ENCODE measurements at places on chromosomes 11 and 22. TPM values are rescaled to one million over a fixed set of nuclear protein-coding genes. Genes with fewer than 3 reads are reported as not detected.

The C22orf31 gene
- total RNA-seq: not detected

The AGBL2 gene
- 4.5 TPM for total RNA-seq

GRCh38 chr11:2399488-2400068 lies 972 bp upstream of the TSSC4 start:
- peak; percentile 70 for DNase-seq

The SLC25A18 gene
- not detected for total RNA-seq

The IRAG1 gene
- total RNA-seq: not detected

The OR4A16 gene
- not detected for total RNA-seq

The NAALADL1 gene
- 12.5 TPM for total RNA-seq

DNA sequence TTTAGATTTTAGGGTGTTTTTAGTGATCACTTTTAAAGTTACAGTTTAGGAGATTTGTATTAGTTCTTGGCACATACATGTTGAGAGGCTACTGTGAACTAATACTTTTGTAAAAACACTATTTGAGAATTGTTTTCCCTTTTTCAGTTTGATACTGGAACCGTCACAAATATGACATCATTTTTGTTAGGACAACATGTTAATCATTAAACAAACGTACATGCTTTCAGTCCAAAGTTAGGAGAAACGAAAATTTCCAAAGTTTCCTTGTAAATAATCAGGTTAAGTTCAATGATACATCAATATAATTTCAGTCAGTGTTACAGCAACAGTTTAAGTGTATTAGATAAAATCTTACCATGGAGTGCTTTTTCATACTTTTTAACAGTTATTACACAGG lies 53.1 kb downstream of the SPECC1L start:
- DNase-seq: no peak

GRCh38 chr11:103946793-103947545 lies 89.5 kb upstream of the DDI1 start:
- DNase-seq: no peak

Data from activated CD4-positive, alpha-beta T cell treated with anti-CD3 and anti-CD28 coated beads, Interleukin-2, amount 10 ng/mL, durations not matched to agents 24 days and 14 days (primary cell).